Stimulated activated CD8-positive, alpha-beta memory T cell treated with anti-CD3 and anti-CD28 coated beads, Interleukin-12 subunit alpha, Interleukin-12 subunit beta, amount 100 ng/mL, for 1 hour (primary cell): ENCODE measurements at places on chromosomes 3 and 15.
A peak's percentile ranks its signal among the peaks of the same experiment; 100 is the strongest.

- DNase-seq = no peak
Observed at GRCh38 chr3:83877910-83878309, 1080.9 kb upstream of the CADM2 start.

- no peak for DNase-seq
Observed at GRCh38 chr3:23804441-23805209, 1.1 kb upstream of the UBE2E1 start.

DNA sequence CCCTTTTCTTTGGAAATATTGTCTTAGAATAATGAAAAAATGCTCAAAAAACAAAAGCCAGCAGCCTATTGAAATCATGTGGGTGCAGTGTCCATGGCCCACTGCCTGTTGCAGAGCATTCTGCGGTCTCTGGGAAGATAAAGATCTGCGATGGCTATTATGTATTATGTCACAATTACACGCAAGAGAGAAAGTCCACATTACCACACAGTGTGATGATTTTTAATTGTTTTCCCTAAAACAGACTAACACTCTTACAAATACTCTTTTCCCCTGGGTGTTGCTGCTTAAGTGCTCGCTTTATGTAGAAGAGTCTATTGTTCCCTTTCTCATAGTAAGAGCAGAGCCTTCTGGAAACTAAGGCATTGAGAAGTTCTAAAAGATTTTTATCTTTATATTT is 32.2 kb downstream of the SSR3 start:
- DNase-seq = no peak

- no peak for DNase-seq
Observed at GRCh38 chr3:183212565-183212964, 40.5 kb upstream of the B3GNT5 start.

GRCh38 chr15:79310612-79310984 is 314 bp upstream of the TMED3 start:
- DNase-seq = no peak

- DNase-seq = no peak
Observed at GRCh38 chr3:113273011-113273410, 61.7 kb downstream of the BOC start.

DNA sequence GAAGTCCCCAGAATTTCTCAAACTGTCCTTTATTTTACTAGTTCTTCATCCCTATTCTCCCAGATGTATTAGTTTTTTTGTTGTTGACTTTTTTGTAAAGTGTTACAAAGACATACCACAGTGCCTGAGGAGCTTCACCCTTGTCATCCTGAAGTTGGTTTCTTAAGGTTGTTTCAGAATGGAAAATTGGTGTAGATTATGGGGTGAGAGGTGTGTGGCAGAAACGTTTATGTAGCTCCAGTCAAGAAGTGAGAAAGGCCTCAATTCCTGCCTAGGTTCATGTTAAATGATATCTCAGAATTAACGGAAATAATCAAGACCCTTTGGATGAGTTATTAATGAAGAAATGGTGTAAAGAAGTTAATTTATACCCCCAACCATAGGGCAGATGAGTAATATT is 6.8 kb downstream of the EDEM1 start:
- DNase-seq = no peak

- DNase-seq = no peak
Observed at GRCh38 chr15:63233667-63234423, 43.6 kb upstream of the APH1B start.

- no peak for DNase-seq
Observed at GRCh38 chr3:155070316-155070715, 9.8 kb upstream of the MME start.

GRCh38 chr3:43869491-43869890 is 178.8 kb downstream of the ABHD5 start:
- DNase-seq = no peak

DNA sequence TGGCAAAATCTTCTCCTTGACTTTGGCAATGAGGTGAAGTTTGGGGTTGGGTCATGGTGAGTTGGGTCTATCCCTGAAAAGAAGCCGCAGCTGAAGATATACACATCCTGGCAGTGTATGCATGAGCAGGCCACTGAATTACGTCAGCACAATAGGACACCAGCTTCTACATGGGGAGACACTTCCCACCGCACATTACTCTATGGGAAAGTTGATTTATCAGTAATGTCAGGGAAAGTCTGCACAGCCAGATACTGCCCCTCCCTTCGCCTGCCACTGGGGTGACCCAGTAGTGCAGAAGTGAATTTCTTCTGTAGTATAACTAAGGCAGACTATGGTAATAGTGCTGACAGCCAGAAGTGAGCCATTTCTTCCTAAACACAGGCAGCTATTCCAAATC is 245.0 kb downstream of the NTRK3 start:
- no peak for DNase-seq

GRCh38 chr15:82807920-82808633 is 1.4 kb upstream of the WHAMM start:
- no peak for DNase-seq

- no peak for DNase-seq
Observed at GRCh38 chr3:480070-480469, 283.5 kb downstream of the CHL1 start.

- no peak for DNase-seq
Observed at GRCh38 chr3:172184106-172184822, 144.9 kb downstream of the FNDC3B start.

DNA sequence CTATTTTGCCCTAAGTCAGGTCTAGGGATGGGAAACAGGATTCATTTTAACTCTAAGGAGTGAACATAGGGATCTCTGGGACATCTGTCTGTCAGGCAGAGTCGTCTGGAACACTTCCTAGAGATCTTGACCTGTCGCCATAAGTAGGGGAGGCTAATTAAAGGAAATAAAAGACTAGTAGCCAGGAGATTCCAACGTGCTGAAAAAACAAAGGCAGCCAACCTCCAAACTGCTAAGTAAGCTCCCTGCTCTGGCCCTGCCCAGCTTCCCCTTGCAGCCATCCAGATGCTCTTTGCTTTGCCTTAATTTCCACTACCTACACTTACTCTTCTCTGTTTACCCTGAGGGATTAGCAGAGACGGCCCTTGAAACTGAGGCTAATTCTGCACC is 18.4 kb upstream of the TSEN2 start:
- DNase-seq = no peak

GRCh38 chr3:12916159-12916558 is 74.8 kb upstream of the RPL32 start:
- peak; percentile 21 for DNase-seq

- DNase-seq = no peak
Observed at GRCh38 chr15:33908406-33908805, 59.9 kb upstream of the CHRM5 start.

DNA sequence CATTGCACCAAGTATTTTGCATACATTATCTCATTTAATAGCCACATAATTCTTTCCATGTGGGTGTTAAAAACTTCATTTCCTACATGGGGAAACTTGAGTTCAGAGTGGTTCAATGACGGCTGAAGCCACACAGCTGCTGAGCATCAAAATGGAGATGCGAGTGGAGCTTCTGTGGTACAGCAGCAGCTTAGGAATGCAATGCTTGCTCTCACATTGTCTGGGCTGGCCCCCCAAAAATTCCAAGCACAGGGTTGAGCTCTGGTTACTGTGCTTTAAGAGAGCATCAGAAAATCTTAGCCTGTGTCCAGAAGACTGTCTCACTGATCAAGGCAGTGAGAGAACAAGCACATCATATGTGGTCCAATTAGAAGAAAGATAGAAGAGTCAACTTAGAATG is 57.4 kb upstream of the GADL1 start:
- no peak for DNase-seq

DNA sequence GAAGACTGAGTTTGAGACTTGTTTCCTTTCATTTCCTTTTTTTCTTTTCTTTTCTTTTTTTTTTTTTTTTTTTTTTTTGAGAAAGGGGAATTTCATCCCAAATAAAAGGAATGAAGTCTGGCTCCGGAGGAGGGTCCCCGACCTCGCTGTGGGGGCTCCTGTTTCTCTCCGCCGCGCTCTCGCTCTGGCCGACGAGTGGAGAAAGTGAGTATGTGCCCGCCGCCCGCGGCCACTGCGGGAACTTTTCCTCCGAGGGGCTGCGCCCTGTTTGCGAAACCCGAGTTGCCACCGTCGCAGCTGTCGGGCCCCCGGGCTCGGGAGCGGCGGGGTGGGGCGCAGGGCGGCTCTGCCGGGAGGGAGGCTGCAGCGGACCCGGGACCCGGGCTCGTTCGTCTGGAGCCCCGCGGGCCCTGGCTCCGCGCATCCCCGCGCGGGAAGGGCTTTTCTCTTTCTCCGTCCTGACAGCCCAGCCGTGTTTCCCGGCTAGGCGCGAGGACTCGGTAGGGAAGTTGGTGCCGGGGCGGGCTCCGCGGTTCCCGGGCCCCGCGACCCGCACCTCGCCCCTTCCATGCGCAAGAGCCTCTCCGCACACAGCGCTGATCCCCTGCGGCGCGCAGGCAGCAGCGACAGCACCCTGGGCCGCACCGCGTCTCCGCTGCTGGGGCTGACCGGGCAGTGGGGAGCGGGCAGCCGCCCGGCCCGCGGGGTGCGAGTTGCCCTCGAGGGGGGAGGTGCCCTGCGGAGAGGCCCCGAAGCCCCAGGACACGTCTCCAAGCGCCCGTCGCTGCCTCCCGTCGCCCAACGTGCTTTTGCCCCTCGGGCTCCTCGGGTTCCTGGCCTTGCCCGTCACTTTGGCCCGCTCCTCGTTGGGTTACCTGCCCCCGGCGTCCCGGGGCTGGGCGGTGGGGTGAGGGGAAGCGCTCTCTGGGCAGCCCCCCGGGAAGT is 1.4 kb downstream of the IGF1R start:
- peak; percentile 32 for DNase-seq

DNA sequence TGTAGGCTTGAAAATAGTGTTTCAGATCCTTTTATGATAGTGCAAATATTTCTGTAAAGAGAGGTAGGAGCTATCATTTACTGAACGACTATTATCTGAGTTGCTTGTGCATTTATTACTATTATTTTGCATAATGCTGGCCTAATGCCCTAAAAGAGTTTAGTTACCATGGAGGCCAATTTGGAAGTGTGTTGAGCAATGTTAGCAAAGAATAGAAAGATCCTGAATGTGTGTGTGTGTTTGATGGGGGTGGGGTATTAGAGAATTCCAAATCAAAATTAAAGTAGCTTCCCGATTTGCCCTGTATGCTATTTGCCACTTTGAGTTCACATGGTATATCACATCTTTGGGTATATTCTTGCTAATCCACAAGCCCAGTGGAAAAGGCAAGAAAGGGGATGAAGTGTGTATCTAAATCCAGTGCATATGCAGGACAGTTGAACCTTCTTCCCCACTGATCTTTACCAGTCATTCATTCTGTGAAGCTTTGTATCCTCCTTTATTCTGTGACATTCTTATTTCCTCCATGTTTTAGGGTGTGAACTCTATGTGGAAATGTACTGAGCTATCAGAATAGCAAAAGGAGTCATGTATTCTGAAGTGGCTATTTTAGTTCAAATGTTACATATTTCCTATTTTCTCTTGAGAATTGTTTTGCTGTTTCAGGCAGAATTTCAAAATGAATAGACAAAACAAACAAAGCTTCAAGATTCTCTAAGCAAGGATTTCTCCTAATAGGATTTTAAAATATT is 45.7 kb upstream of the PLSCR5 start:
- no peak for DNase-seq

- DNase-seq = no peak
Observed at GRCh38 chr15:51652084-51652668, 29.1 kb upstream of the SCG3 start.

DNA sequence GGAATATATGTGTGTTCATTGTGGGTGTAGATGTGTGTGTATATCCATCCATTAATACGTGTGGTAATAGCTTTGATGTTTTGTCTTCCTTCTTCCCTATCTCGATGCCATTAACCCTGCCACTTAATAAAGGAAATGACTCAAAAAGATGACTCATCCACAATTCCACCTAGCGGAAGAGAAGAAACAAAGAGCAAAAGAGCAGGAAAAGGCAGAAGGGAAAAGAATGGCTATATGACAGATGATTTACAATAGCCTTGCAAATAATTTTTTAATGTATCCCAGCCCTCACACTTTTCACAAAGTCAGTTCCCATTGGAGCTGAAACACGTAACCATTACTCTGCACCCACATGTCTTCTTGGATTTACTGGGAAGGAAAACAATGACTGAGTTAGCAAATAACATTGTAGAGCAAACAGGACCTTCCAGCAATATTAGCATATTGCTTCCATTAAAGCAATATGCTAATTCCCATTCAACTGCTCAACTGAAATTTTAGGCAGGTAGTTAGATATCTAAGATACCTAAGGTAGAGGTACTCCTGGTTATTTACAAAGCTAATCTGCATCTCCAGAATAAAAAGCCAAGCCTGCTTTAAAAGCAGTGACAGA is 197.2 kb downstream of the KCNAB1 start:
- no peak for DNase-seq

GRCh38 chr3:53753518-53754183 is 92.6 kb downstream of the CHDH start:
- no peak for DNase-seq

GRCh38 chr3:72476139-72476483 is 372.1 kb downstream of the SHQ1 start:
- no peak for DNase-seq

- DNase-seq = no peak
Observed at GRCh38 chr15:73295630-73296286, 73.0 kb downstream of the HCN4 start.

GRCh38 chr3:104040896-104041295 is 1325.8 kb upstream of the ALCAM start:
- no peak for DNase-seq

GRCh38 chr3:14925729-14926591 is 21.4 kb upstream of the NR2C2 start:
- no peak for DNase-seq

DNA sequence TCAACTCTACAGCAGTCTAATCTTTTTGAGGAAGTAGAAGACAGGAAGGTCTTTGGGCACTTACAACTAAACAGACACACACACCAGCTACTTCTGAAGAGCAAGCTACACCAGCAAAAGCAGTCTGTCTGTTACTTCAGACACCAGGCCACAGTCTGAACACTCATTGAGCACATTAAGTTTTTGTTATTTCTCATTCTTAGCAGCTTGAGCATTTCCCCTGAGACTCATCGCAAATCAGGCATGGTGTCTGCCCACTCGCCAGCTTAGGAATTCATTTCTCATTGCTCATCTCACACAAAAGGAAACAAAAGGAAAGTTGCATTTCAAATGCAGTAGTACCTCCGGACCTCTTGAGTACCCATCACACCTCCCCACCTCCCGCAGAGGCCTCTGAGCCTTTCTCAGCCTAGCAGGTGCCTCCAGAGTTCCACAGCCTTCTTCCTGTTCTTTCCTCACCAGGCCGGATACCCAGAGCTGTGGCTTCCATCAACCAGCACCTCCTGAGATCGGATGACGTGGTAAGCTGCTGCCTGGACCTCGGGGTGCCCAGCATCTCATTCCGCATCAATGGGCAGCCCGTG is 302.0 kb downstream of the RYR3 start:
- no peak for DNase-seq

DNA sequence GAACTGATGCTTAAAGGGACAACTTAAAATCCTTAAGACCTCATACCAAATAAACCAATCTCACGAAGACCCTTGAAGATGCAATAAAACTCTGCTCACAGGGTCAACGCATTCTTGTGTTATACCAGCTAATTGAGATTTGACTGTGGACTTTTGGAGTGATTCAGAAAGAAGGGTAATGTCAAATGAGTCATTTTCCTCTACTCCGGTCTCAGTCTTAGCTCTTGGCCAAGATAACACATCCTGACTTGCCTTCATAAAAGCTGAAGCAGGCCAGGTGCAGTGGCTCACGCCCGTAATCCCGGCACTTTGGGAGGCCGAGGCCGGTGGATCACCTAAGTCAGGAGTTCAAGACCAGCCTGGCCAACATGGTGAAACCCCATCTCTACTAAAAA is 3.8 kb downstream of the PKM start:
- no peak for DNase-seq
